ENCODE measurements at places on chromosomes 1 and 21.

DNA sequence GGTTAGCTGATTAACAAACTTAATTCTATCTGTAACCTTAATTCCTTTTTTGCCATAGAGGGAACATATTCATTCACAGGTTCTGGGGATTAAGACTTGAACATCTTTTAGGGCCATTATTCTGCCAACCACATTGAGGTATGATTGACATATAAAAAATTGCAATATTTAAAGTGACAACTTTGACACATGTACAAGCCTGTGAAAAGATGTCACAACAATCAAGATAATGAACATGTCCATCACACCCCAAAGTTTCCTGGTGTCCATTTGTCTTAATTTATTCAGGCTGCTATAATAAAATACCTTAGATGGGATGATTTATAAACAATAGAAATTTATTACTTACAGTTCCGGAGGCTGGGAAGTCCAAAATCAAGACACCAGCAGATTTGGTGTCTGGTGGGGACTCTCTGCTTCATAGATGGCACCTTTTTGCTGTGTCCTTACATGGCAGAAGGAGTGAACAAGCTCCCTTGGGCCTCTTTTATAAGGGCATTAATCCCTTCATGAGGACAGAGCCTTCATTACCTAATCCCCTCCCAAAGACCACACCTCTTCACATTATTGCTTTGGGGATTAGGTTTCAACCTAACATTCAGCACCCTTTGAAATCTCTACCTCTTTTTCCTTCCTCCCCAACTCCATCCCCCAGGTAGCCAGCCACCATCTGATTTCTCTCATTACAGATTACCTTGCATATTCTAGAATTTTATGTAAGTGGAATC lies 33.0 kb upstream of the TP53BP2 start:
- no peak for DNase-seq

DNA sequence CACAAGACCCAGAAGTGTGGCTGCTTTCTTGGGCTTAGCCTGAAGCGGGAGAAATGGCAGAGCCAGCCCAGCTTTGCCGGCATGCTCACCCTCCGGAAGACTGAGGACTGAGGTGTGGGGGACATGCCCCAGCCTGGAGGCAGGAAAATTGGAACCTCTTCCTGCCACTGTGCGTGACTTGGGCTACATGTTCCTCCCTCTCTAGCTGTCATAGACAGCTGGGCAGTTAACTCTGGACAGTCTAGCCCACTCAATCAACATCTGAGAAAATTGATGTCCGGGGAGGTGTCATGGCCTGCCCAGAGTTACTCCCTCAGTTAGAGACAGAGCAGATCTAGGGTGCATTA lies 59.7 kb downstream of the UBE2T start:
- no peak for DNase-seq

DNA sequence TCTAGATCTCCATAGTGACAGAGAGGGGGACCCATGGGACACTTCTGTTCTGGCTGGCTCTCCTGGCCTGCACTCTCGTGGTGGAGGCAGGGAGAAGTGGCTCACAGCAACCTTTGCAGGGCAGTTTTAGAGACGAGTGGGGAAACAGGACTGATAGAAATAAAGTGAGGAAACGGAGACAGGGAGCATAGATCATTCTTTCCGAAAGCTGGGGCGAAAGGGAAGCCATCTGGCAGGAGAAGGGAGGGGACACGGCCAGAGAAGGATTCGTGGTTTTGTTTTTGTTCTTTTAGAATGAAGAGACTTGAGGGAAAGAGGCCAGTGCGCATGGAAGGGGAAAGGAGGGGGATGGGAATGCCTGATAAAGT lies 3.5 kb downstream of the TIE1 start:
- DNase-seq: no peak

DNA sequence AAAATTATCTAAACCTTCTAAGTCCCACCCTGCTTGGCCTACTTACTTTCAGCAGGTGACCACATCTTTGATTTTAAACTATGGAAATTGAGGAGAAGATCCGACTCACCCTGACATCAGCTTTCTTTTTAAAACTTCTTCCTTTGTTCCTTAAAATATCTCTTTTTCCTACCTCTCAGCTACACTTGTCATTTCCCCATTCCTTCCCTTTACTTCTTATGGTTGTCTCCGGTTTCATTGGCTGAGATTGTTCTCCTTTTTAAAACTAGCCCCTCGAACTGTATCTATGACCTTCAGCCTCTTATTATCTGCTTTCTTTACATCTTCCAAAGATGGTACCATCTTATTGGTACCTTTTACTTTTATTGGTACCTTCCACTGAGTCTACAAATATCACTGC lies 87.8 kb upstream of the NRIP1 start:
- no peak for DNase-seq

DNA sequence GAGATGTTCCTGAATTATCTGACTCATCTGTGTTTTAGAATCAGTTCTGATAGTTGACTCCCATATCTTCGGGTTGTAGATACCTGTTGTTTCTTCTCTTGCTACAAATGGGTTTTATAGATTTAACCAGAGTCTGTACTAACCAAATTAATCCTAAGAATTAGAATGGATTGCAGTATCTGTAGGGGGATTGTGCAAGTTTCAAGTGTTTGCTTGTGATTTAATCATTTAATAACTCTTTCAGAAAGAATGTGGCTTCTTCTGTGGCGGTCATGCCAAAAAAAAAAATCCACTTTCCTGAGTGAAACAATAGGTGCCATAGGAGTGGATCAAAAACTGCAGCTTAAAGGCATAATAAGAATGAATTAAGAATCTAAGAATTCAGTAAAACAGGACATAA lies 9.4 kb downstream of the IPO9 start:
- DNase-seq: no peak

DNA sequence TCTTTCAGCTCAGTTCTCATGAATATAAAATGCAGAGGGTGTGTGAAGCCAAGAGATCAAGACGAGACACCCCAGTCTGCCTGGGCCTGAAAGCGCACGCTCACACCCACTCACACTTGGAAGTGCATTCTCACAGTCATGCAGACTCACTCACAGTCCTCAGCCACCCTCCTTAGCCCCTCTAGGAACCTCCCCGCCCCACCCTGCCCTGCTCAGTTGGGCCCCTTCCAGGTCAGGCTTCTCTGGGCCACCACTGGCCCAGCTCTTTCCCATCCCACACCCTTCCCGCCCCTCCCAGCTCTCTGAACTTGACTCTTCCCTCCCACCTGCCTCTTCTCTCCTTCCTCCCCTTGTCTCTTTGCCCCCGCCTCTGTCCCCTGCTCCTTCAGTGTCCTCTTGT lies 93.8 kb downstream of the EPHB2 start:
- DNase-seq: no peak

DNA sequence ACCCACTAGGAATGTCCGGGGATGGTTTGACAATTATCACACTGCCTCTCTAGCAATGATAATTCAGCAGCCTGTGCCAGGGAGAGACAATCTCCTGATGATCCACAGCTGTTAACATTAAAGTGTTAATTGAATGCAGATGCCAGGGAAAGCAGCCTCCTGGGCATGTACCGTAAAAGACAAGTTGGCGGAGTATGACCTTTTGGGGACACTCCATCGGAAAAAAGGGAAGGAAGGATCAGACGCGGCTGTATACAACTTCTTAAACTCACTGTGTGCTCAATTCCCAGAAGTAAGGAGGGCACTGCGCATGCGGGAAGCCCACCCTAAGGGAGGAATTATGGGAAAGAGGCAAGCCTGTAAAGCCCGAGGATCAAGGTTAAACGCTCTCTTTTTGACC lies 62.6 kb downstream of the MAP3K7CL start:
- no peak for DNase-seq

GRCh38 chr21:42652527-42653230 lies 742 bp upstream of the PDE9A start:
- DNase-seq: no peak

DNA sequence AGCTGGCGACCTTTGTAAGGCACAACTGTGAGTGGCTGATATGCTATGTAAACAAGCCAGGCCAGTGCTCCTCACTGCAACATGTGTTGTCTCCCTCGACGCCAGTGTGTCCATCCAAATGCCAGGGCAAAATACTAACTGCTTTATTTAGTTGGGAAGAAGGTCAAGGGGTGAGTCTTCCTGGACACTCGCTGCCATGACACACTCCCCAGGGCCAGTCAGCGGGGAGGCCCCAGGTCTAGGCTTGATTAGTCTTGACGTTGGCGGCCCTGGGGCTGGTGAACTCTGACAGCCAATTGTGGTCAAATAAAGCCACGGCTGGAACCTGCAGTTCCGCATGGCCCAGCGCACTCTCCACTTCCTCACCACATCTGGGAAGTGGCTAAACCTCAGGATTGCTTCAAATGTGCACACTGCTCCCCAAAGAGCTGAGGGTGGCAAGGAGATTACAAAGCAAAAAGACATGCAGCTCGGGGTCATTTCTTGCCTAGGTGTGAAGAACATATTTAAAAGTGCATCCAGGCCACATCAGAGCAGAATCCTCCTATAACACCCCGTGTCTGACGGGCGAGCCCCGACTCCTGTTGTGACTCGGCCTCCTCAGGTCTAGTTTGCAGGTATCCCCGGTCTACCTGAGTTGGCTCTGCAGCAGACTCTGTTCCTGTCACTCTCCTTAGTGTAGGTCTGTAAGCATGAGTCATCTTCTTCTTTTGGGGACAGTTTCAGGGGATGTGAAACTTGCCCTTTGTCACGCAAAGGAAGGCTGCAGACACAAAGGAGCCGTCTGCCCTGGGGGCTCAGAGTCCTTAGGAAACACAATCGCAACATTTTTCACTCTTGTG lies 183.5 kb downstream of the RUNX1 start:
- no peak for DNase-seq

GRCh38 chr1:55712148-55712547 lies 497.0 kb upstream of the USP24 start:
- DNase-seq: no peak

DNA sequence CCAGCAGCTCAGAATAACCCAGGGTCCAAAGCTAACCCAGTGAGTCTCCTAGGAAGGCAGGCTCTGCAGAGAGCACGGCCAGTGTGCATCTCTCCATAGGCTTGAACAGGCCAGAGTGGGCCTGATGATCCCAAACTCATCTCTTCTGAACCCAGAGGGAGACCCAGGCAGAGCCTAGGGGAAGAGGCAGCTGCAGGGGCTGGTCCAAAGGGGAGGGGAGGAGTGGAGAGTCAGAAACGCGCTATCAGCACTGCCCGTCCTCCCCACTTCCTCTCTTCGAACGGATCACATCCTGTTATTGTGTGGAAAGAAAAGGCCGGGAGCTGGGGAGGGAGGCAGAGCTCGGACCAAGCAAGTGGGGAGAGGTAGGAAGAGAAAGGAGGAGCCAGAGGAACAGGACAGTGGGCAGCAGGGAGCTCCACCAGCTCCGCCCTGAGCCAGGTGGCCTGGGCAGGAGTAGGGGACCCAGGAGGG lies 20.2 kb downstream of the TAL1 start:
- no peak for DNase-seq

DNA sequence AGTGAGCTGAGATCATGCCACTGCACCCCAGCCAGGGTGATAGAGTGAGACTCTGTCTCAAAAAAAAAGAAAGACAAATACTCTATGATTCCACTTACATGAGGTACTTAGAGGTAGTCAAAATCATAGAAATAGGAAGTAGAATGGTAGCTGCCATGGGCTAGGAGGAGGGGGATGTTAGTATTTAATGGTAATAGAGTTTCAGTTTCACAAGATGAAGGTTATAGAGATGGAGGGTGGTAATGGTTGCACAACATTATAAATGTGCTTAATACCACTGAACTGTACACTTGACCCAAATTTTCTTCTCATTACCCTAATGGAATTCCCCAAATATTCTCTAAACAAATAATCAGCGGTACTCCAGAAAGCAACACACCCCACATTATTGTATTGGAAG lies 12.8 kb downstream of the EIF2B3 start:
- no peak for DNase-seq

DNA sequence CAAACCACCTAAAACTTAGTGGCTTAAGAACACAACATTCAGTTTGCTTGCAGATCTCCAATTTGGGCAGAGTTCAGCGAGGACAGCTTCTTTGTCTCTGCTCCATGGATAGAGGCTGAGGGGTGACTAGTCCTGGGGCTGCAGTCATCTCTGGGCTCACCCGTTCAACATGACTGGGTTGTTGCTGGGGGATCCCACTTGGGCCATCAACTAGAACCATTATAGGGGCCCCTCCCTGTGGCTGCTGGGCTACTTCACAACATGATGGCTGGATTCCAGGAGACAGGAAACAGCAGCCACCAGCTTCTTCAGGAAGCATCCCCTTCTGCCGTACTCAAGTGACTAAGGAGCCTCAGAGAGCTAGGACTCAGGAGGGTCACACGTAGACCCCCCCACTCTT lies 140.9 kb downstream of the RHOU start:
- no peak for DNase-seq

DNA sequence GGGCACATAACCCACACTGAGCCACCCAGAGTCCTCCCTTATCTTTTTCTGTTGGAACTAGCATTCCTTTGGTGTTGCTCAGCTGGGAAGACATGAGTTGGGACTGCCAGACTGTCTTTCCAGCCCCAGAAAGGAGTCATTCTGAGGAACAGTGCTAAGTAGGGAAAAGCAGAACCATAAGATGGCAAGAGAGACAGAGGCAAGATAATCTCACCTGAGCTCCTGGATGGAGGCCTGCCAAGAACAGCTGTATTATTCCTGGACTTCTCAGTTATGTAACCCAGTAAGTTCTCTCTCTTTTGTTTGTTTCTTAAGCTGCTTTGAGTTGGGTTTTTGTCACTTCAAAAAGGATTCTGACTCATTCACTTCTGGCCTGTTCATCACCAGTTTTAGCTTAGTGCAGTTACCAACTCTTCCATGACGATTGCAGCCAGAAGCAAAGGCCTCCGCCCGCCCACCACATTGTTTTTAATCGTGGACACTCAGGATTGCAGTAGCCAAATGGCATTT lies 134.4 kb downstream of the OMA1 start:
- DNase-seq: no peak

- DNase-seq: no peak
Observed at GRCh38 chr21:45475004-45475685, 67.1 kb downstream of the SLC19A1 start.

- no peak for DNase-seq
Observed at GRCh38 chr1:227942021-227942715, 5.6 kb downstream of the WNT9A start.

- no peak for DNase-seq
Observed at GRCh38 chr1:60583696-60584095, 498.7 kb upstream of the NFIA start.

- DNase-seq: no peak
Observed at GRCh38 chr1:9331558-9332346, 39.1 kb downstream of the SPSB1 start.

DNA sequence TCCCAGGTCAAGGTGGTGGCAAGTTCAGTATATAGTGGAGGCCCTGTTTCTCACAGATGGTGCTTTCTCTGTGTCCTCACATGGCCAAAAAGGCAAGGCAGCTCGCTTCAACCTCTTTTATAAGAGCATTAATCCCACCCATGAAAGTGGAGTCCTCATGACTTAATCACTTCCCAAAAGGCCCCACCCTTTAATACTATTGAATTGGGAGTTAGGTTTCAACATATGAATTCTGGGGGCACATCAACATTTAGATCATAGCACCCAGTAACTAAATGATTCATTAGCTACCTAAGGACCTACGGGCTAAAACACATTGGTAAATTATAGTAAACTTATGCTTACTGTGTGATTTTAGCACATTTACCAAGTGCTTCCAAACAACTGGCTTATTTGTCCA lies 317.9 kb downstream of the LTN1 start:
- DNase-seq: no peak

GRCh38 chr1:229953736-229954326 lies 113.2 kb upstream of the GALNT2 start:
- DNase-seq: no peak

- no peak for DNase-seq
Observed at GRCh38 chr1:11285883-11286734, 13.1 kb downstream of the UBIAD1 start.

GRCh38 chr1:183699616-183700160 lies 46.6 kb upstream of the APOBEC4 start:
- no peak for DNase-seq

GRCh38 chr1:154972213-154972516 lies 1.6 kb upstream of the SHC1 start:
- DNase-seq: no peak

Measured in activated CD4-positive, alpha-beta T cell treated with anti-CD3 and anti-CD28 coated beads, Interleukin-2, amount 50 U/mL, for 1 hour (primary cell).